ENCODE measurements at places on chromosomes 2 and 18. TPM values are rescaled to one million over a fixed set of nuclear protein-coding genes. Genes with fewer than 3 reads are reported as not detected.

DNA sequence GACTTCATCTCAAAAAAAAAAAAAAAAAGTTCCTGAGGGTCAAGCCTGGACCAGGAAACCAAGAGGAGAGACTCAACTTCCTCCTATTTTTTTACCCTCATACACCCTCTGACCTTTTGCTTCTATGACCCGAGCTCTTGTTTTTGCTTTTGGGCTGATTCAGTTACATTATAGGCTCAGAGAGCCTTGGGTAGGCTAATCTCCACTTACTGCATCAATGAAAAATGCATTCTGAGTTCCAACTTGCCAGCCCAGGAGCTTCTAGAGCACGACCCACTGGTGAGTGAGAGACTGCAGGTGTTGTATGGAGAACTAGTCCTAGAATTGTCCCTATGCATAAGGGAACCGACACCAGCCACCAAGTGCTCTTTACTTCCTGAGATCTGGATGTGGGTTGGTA is 91.1 kb downstream of the CABLES1 start:
- no peak for DNase-seq

DNA sequence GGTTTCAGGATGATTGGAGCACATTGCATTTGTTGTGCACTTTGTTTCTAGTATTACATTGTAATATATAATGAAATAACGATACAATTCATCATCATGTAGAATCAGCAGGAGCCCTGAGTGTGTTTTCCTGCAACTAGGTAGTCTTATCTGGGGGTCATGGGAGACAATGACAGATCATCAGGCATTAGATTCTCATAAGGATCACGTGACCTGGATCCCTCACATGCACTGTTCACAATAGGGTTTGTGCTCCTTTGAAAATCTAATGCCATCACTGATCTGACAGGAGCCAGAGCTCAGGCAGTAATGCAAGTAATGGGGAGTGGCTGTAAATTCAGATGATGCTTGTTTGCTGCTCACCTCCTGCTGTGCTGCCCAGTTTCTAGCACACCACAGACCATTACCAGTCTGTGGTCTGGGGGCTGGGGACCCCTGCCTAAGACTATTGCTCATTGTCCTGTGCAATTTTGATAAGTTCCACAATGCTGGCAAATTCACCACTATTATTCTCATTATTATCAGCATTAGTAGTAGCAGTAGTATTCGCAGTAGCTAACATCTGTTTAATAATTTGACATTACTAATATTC is 428.7 kb upstream of the TNP1 start:
- no peak for DNase-seq

YPEL5 gene
- total RNA-seq: 53.3 TPM

GRCh38 chr2:150020937-150021673 is 433.5 kb upstream of the MMADHC start:
- DNase-seq: no peak

FMNL2 gene
- total RNA-seq: 29.0 TPM

DNA sequence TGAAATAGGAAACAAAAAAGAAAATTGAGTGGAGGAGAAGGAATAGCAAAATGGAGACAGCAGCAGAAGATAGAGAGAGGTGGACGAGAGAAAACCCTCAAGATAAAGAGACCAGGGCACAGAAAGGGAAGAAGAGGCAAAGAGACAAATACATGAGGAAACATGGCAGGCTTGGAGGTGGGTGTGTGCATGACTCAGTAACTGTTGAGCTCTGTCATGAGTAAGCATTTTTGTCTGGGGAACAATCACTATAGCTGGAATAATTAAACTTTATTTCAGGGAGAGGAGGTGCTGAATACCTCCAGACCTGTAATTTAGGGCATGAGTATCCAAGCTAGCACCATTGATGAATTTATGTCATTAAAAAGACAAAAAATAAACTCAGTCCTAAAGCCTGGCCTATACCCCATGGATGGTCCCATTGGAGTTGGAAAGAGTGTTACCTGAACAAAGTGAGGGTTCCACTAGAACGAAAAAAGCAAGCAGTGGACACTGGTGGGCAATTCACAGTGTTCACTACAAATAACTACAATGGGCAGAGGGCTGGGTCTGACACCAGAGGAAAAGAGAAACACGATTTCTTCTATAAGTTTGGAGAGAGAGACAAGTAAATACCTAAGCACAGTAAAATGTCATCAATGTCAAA is 145.5 kb downstream of the ADCYAP1 start:
- peak; percentile 28 for DNase-seq

CYP20A1 gene
- total RNA-seq: 29.8 TPM

- peak; percentile 53 for DNase-seq
These were observed 17.1 kb downstream of the EDAR start for GRCh38 chr2:108971661-108972566.

UGT1A1 gene
- 0.06 TPM for total RNA-seq

- DNase-seq: no peak
These were observed 15.0 kb downstream of the KANSL3 start for GRCh38 chr2:96623116-96623515.

IL1RN gene
- total RNA-seq: not detected

HK2 gene
- 8.9 TPM for total RNA-seq

GRCh38 chr2:25409468-25409867 is 67.7 kb upstream of the DNMT3A start:
- DNase-seq: no peak

DNA sequence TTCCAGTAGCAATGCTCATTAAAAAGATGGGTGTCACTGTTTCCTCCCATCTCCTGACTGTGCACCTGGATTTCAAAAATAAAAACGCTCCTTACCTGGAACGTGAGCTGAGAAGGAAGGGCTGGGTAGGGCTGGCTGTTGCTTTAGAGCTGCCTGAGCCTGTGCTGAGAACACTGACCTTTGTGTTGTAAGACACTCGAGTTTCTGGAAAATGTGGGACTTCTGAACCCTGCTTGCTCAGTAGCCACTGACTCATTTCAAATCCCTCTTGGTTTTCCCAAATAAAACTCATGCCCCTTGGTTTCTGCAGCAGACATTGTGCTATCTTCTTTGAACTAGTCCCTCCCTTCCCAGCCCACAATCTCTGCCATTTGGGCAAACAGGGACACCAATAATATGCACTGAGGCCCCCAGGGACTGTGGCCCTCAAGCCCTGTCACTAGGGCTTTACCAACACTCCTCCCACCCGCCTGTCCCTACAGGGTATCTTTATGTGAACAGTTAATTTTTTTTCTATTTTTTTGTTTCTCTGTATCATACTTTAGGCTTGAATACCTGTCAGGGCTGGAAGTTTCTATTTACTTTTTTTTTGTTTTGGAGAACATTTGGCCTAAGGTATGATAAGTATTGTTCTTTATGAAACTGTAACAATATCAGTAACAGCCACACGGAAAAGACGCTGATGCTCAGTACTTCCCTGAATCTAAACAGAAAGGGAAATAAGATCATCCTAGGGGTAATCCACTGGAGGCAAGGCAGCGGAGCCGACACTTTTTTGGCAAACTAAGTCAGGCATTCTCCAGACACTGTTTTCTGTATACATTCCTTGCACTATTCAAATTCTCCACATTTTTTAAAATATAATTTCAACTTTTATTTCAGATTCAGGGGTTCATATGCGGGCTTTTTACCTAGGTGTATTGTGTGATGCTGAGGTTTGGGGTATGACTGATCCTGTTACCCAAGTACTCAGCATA is 280.2 kb downstream of the STK39 start:
- no peak for DNase-seq

DNA sequence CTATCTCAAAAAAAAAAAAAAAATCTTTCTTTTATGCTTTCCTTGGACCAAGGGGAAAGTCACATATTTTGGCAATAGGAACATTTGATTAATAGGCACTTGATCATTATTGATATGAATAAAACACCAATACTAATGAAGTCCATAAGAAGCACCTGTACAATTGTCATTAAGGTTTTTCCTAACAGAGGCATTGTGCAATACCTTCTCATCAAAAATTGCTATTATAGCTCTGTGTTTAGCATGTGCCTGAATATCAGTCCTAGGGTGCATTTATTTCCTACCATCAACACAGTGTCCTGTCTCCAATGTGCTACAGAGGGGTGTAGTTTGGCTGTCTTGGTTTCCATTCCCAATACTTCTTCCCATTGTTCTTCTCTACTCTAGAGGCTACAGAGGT is 483.8 kb upstream of the SPRED2 start:
- DNase-seq: no peak

- peak; percentile 41 for DNase-seq
These were observed 38.1 kb upstream of the STAT1 start for GRCh38 chr2:191051825-191052778.

HJURP gene
- 86.3 TPM for total RNA-seq

GRCh38 chr18:78396077-78396476 is 583.5 kb upstream of the SALL3 start:
- no peak for DNase-seq

DNA sequence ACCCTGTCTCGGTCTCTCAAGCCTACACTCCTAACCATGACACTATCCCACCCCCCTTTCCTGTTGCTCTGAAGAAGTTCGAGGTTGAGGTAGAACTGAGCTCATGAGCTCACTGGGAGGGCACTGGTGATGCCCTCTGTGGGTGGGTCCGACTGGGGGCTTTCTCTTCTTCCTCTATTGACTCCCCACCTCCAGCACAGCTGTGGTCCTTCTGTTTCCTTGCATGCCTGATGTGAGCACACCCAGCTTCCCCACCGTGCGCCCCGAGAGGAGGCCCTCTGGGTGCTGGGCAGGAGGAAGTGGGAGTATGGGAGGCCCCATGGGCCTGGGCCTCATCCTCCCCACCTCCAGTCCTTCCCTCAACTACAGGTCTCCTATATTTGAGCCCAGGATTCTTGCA is 20.9 kb downstream of the SPEG start:
- no peak for DNase-seq

INPP5D gene
- not detected for total RNA-seq

Measured in Daoy (cell line).